Left lung (tissue), 14 donors: ENCODE measurements at places on chromosomes 4 and X. TPM values are rescaled to one million over a fixed set of nuclear protein-coding genes. Genes with fewer than 3 reads are reported as not detected.

GRCh38 chrX:80765220-80765625, 44.5 kb downstream of the BRWD3 start:
- no peak for DNase-seq

- DNase-seq = no peak
Observed at GRCh38 chr4:151415978-151416377, 7.0 kb downstream of the FHIP1A start.

DNA sequence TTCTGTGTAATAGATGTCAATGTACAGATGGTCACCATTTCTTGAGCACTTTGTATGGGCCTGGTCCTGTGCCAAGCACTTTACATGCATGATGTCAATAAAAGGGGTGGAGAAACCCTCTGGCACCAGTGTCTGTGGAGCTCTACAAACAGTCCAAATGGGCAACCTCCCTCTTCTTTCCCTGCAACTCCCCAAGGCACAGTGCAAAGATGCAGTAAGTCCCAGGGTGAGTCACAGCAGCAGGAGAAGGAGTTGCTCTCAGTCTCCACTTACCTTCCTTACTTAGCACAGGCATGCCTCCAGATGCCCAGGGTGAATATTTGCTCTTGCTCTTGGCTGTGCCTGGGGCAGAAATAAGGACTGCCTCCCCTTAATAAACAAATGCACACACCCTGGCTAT, 4.3 kb downstream of the OCIAD2 start:
- no peak for DNase-seq

DNA sequence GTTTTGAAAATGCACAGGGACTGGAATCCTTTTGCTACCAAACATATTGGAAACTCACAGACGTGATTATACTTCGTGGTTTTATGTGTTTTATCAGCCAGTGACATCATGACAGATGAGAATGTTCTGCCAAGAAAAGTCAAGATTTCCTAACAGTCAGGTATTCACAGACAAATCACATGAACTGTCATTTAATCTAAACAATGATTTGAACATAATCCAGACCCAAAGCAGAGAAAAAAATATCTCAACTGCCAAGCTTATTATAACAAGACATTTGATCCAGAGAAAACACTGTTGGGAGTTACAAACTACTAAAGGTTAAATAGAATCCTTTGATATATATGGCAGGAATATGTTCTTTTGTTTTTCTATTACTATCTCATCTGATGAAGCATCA, 635.9 kb upstream of the FRG1 start:
- no peak for DNase-seq

DNA sequence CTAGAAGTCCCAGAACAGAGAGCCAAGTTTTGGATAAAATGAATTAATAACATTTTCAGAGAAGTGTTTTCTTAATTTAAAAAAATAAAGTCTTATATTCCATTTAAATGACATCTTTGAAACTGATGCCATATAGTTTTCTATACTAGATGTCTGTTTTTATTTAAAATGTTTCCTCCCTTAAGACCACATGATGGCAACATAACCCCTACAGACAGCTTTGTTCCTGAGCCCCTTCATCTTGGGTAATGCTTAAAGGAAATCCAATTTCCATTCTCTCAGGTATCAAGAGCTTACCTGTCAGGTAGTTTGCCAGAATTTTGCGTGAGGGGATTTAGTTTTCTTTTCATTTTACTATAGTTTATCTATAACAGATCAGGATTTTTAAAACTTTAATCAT, 181.4 kb upstream of the UGT8 start:
- DNase-seq = peak; percentile 5

GRCh38 chr4:3324093-3324815, 31.4 kb downstream of the RGS12 start:
- DNase-seq = no peak

Gene MAGEB17
- total RNA-seq = not detected

Gene SPIN3
- total RNA-seq = 10.3 TPM
